ENCODE measurements at places on chromosomes 16 and 17.

- no peak for DNase-seq
Measured at GRCh38 chr17:34613064-34614019, 34.0 kb downstream of the TMEM132E start.

- no peak for DNase-seq
Measured at GRCh38 chr16:84765616-84766580, 53.9 kb upstream of the CRISPLD2 start.

GRCh38 chr17:1019451-1019850 is 22.5 kb downstream of the TIMM22 start:
- no peak for DNase-seq

GRCh38 chr17:60809421-60809820 is 131.8 kb downstream of the BCAS3 start:
- no peak for DNase-seq

- no peak for DNase-seq
Measured at GRCh38 chr16:24013864-24014645, 178.3 kb downstream of the PRKCB start.

- no peak for DNase-seq
Measured at GRCh38 chr16:52956044-52956443, 96.7 kb downstream of the CHD9NB start.

- DNase-seq, result no peak
Measured at GRCh38 chr16:20648436-20648835, 49.0 kb downstream of the ACSM1 start.

- DNase-seq, result no peak
Measured at GRCh38 chr16:76565542-76565941, 288.3 kb downstream of the CNTNAP4 start.
